HT-29 (cell line): ENCODE measurements at places on chromosomes 16 and 17. TPM values are rescaled to one million over a fixed set of nuclear protein-coding genes. Genes with fewer than 3 reads are reported as not detected.

DNA sequence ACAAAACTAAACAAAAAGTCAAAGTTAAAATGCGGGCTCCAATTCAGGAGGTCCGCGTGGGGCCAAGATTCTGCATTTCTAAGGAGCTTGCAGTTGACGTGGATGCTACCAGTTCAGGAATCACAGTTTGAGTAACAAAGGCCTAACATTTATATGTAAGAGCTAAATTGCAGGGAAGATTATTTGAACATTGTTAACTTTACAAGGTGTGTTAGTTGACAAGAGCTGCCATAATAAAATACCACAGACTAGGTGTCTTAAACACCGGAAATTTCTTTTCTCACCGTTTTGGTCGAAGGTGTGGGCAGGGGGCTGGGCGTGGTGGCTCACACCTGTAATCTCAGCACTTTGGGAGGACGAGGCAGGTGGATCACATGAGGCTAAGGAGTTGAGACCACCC is 24.8 kb upstream of the CMIP start:
- DNase-seq, result no peak

Gene PALB2
- total RNA-seq, result 7.0 and 7.9 TPM in 2 replicates

DNA sequence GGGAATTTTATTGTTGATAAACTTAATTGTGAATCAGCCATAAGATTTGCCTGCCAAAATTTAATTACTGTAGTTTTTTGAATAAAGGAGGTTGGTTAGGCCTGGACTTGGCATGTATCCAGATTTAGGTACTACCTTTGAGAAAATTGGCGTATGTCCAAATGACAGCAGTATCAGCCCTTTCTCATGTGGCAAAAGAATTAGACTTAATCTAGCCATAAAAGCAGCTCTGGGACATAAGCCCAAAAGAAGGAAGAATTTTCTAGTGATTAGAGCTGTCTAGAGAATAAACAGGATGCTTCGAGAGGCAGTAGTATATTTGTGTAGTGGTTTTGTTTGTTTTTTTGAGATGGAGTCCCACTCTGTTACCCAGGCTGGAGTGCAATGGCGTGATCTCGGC is 27.7 kb downstream of the PPM1E start:
- peak; percentile 15 for DNase-seq

- DNase-seq, result no peak
Observed at GRCh38 chr17:42248351-42249179, 27.6 kb downstream of the STAT5B start.

Gene GDPD3
- 1.2 and 1.5 TPM in 2 replicates for total RNA-seq

- no peak for DNase-seq
Observed at GRCh38 chr16:84897911-84898377, 78.2 kb downstream of the CRISPLD2 start.

- no peak for DNase-seq
Observed at GRCh38 chr17:32523827-32524552, 37.2 kb downstream of the CDK5R1 start.

DNA sequence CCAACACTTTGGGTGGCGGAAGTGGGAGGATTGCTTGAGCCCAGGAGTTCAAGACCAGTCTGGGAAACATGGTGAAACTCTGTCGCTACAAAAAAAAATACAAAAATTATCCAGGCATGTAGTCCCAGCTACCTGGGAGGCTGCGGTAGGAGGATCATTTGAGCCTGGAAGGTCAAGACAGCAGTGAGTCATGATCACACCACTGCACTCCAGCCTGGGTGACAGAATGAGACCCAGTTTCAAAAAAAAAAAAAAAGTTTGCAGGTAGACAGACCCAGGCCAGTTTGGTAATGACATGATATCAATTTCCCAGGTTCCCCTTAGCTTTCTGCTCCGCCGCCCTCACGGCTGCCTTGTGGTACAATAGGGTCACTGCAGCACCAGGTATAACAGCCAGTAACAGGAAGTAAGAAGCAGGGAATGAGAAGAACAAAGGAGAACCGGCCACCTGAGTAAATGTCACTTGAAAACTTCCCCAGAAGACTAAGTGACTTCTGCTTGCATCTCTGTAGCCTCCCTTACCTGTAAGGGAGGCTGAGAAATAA is 201.2 kb upstream of the HSBP1 start:
- DNase-seq, result peak; percentile 43
